ENCODE measurements at places on chromosomes 5 and 9. TPM values are rescaled to one million over a fixed set of nuclear protein-coding genes. Genes with fewer than 3 reads are reported as not detected.

FBXO4 gene
- polyA plus RNA-seq = 11.8 TPM

GRCh38 chr5:151107738-151108520, 27.1 kb upstream of the TNIP1 start:
- no peak for DNase-seq

RXRA gene
- polyA plus RNA-seq = 22.5 TPM

DNA sequence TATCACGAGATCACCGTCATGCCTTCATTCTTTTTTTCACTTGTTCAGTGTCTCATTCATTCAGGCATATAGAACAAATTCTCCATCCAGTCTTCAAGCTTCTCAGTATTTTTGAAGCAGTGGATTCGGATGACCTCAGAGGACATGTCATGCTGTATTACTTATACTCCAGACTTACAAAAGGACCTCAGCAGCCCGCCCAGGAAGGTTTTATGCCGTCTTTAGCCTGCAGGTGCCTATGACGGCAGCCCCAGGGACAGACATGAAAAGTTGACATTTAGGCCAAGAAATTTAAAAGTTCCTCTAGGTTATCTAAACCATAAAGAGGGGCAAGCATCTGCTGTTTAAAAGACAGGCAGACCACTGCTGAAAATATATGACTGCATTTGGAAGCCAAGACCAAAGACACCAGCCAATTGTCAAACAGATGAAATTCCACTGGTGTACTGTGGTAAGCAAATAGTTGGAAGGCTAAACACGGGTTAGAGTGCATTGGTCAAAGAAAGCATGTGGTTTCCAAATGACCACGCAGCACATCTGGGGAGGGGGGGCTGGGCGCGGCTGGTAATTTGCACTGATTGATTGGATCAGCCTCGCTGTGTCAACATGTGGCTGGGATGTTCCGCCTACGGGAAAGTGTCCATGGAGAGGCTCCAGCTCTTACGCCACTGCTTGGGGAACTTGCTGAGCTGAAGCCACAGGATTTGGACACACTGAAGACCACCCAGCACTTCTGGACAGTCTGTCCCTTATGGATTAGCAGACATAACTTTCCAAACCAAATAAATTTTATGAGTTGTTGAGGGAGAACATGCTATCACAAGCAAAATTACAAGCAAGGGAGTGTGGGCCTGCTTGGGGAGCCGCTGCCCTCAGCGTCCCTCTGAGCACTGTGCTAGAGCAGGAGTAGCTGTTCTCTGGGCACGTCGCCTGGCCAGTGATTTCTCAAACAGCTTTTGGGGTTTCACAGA, 173.6 kb downstream of the FANCC start:
- DNase-seq = no peak

- DNase-seq = no peak
These were observed 1.7 kb downstream of the UBE2QL1 start for GRCh38 chr5:6450319-6450833.

DNA sequence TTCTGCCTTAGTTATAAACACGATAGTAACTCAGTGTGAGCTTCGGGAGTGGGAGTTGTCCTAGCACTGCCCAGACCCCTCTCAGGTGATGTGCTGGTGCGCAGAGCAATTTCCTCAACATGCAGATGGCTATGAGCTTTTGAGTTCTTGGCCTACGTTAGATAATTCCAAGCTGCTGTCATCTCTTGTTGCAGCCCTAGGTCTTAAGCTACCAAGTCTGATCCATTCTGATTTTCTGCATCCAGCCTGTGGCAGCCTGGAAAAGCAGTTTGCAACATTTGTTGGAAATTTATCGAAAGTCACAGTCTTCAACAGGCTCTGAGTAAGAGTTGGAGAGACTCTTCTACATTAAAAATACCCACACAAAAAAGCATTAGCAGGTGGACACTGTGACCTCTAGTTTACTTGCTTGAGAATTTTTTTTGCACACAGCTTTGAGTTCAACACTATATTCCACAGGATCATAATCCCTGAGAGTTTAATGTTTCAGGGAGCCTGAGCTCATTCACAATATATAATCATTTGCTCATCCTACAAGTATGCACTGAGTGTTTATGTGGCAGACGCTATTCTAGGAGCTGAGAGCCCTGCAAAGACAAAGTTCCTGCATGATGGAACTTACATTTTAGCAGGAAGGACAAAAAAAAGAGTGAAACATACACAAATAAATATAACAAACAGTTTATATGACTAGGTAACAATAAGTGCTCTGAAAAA, 91.6 kb downstream of the UBE2QL1 start:
- no peak for DNase-seq

DNA sequence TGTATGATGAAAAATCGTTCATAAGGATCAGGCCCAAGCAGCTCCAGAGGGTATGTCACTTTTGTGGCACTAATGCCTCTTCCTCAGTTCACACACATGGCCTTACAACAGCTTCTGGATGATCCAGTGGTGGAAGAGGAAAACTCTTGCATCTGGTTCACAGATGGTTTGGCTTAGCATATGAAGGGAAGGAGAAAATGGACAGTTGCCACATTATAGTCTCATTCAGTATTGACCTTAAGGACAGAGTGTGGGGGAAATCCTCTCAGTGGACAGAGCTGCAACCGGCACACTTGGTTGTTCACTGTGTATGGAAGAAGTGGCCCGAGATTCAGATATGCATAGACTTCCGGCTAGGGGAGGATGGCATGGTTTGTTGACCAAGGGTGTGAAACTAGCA, 22.8 kb downstream of the C9orf57 start:
- no peak for DNase-seq

DNA sequence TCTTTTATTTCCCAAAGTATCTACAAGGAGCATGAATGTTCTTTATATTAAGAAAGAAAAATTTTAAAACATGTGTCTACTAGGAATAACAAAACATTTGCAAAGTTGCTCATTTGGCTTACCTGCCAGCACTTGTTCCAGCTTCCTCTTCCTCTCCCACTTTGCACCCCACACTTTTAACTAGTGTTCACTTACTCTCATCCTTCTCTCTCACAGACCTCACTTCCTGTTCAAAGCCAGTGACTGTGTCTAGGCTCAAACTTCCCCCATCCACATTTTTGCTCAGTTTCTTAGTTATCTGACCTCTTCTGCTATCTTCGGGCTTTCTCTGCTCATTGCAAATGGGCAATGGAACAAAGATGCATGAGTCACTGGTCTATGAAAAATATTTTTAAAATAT, 512.2 kb upstream of the ZNF462 start:
- DNase-seq = no peak

- no peak for DNase-seq
These were observed 4.0 kb downstream of the DAP start for GRCh38 chr5:10757043-10757442.

DNA sequence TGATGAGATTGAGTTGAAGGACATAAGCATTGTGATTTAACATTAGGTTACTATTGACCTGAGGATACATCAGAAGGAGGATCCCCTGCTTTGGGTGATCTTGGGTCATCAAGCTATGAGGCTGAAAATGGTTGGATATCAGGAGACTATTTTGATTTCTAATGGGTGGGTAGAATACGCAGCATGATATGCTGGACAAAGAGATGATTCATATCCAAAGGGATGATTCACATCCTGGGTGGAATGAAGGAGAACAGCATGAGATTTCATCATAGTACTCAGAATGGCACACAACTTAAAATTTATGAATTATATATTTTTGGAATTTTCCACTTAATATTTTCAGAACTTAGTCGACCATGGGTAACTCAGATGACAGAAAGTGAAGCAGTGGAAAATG, 1759.5 kb upstream of the C9orf72 start:
- peak; percentile 73 for DNase-seq

DNA sequence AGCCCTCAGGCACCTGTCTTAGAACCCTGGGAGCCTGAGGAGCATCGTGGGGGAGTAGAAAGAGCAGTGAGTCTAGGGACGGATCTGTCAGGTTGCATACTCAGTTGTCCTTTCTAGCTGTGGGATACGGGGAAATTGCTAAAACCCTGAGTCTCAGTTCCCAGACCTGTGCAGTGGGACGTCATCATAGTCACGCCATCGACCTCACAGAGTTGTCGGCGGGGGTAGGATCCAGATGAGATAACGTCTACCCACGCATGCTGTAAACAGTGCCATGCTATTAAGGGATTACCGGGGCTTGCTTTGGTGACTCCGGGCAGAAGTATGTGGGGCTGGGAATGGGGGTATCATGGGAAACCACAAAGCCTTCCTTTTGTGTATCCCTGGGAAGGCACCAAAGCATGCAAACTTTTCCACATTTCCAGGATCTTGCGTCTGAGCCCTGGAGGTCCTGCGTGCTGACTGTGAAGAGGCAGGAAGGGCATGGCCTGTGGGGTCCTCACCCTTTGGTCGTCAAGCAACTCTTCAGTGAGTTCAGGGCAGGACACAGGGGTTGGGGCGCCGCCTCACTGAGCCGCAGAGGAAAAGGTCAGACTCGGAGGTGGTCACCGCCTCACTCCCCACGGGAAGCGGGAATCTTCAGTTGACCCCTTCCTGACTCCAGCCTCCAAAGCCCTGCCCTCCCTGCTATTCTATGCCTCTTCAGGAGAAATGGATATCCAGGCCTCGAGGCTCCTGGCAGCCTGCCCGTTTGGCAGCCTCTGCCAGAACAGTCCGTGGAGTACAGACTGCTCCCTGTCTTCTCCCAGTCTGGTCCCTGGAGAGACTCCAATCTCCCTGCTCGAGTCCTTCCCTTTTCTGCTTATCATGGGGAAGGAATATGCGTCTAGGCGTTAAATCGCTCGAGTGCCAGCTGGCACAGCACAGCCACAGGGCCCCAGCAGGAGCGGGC, 186.8 kb upstream of the KLF9 start:
- DNase-seq = no peak

SV2C gene
- not detected for polyA plus RNA-seq

DNA sequence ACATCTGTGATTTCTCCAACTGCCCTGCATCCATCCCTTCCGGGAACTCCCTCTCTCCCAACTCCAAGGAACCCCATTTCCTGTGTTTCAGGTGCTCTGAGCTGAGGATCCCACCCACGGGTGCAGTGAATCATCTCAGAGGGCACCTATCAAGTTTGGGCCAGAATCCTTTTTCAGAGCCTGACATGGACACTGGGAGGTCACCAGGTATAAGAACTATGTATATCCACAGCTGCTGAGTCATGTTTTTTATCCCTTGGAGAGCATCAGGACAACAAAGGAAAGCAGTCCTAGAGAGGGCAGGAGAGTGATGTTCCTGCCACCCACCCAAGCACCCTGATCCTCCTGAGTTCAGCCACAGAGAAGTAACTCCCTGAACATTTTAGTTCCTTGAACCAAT, 3.8 kb downstream of the MED27 start:
- no peak for DNase-seq

GRCh38 chr5:33283243-33283642, 157.5 kb upstream of the TARS1 start:
- DNase-seq = no peak

GRCh38 chr9:89534515-89535287, 36.8 kb upstream of the SEMA4D start:
- DNase-seq = no peak

GRCh38 chr9:4967523-4967922, 17.5 kb upstream of the JAK2 start:
- DNase-seq = no peak

DNA sequence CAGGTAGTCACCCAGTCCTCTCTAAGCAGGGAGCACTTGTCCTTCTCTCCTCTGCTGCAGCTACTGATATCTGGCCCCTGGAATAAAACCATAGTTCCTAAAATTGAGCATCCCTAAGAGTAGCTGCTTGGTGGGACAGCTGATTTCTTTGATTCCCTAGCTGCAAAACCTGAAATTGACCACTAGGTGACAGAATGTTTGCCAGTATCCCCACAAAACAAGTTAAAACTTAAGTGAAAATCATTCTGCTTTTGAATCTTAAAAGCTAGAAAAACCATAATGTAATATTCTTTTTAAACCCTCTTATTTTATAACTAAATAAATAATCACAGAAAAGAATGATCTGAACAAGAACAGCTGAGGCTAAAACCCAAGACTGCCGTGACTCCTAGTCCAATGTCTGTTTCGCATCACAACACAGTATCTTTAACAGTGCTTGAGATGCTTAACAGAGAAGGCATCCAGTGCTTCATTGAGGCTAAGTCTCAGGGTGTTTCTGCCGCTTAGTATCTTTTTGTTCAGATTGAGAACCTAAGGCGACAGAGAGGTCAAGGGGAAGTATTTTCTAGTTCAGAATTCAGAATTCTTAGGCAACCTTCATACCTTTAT, 24.4 kb upstream of the TAL2 start:
- no peak for DNase-seq

DNA sequence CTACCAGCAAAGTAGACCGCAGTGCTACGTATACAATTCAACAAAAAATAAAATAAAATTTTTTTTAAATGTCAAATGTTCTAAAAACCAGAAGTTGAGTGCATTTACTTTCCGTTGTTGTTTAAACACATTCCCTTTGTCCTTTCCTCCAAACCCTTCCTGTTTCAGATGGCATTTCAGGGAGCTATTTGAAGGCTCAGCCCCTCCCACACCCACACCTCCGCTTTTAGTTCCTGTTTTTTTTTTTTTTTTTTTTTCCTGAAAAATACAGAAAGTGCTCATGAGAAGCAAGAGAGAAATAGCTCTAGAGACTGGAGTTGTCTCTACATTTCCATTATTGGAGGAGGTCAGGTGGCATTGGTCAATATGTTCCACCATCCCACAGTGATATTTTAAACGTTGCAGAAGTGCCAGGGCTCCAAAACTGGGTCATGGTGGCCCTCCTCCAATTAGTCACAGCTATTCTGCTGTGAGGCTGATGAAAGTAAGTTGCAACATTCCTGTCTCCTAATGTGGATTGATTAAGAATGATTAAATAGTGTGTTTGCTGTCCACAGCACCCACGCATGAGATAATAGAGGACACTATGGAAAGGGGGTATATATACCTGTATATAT, 106.9 kb downstream of the GABRG2 start:
- DNase-seq = no peak

DNA sequence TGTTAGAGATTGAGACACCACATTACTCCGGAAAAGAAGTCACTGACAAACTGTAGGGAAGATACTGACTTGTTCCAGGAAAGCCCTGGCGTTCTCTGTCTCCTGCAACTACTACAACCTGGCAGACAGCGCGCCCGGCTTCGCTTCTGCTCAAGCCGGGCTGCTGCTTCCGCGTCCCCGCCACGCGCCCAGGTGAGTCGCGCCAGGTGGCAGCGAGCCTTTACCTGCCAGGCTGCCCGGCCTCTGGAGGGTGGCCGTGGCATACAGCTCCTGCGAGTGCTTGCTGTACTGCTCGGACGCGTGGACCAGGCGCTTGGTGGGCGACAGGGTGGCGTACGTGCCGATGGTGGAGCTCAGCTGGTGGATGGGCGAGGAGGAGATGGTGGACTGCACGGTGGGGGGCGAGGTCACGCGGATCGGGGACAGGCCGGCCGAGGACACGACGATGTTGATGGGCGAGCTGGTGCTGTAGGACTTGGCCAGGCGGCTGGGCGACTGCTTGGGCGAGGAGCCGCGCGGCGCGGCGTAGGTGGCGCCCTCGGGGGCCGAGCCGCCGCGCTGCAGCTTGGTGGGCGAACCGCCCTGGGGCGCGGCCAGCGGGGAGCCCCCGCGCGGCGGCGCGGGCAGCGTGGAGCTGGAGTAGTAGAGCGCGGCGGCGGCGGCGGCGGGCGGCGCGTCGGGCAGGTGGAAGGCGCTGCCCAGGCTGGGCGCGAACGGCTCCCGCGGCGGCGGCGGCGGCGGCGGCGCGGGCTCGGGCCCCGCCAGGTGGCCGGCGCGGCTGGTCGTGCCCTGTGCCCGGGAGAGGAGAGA, 519.6 kb downstream of the CTNND2 start:
- no peak for DNase-seq

FRRS1L gene
- polyA plus RNA-seq = 0.54 TPM
